ENCODE measurements at places on chromosomes 4 and X.

DNA sequence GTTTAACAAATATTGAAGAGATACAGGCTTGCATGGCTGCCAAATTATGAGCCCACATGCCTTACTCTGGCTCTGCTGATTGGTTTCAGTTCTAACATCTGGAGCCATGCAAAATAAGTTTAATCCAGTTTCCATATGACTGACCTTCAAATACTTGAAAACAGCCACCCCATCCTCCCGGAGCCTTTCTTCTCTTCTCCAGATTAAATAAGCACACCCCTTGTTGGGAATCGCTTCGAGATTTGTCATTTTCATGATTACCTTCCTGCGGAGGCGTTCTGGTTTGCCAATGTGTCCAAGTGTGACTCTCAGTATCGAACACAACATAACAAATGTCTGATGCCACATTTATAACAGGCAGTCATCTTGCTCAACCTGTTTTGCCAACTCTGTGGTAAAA is 101.6 kb upstream of the JADE1 start:
- DNase-seq, result no peak

GRCh38 chrX:56503941-56504673 is 59.3 kb upstream of the UBQLN2 start:
- DNase-seq, result no peak

- no peak for DNase-seq
These were observed 4.7 kb downstream of the CPLX1 start for GRCh38 chr4:821181-821591.

DNA sequence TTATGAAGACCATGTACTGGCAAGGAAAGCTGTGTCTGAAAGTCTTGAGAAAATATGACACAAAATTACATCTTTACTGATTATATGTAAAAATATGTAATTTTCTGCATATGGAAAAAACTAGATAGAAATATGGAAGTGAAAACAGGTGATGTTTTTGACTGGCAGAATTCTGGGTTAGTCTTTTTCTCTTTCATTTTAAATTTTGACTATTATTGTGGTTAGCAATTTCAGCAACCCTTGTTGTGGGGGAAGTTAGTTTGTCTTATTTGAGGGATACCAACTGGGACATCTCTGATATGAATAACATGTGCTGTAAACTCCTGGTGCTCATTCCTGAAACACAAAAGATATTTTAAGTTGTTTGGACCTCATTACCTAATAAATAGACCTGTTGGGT is 49.9 kb upstream of the CPEB2 start:
- DNase-seq, result no peak

DNA sequence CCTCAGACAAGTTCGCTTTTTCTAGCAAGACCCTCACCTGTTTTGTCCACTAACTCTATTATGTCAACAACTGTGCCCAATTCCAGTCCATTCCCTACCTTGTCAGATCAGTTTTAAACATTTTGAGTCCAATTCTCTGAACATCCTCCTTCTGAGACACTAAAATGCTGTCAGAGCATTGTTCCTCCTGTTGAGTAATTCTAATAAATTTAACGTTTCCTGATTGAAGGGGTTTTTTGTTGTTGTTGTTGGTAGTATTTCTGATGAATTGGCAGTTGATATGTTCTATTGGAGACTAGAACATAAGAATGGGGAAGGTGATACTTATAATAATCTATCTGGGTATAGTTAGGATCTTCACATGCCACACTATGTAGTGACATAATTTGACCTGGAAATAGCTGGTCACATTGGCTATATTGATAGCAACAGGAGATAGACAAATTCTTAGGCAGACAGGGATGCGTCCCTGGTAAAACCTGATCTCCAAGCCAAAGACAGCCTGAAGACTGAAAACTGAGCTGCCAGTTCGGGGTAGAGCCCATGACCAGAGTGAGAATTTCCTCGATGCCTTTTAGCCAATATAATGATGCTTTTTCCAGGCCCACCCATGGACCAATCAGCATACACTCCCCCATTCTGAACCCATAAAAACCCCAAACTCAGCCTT is 12.4 kb upstream of the CXCL2 start:
- DNase-seq, result no peak

- DNase-seq, result no peak
These were observed 147.5 kb upstream of the TTC29 start for GRCh38 chr4:147093206-147093605.

- DNase-seq, result no peak
These were observed 89.9 kb downstream of the SPCS3 start for GRCh38 chr4:176409627-176410026.

- DNase-seq, result no peak
These were observed 164.2 kb upstream of the GPR101 start for GRCh38 chrX:137198040-137198439.

- DNase-seq, result no peak
These were observed 10.0 kb upstream of the ADD1 start for GRCh38 chr4:2833671-2834000.

DNA sequence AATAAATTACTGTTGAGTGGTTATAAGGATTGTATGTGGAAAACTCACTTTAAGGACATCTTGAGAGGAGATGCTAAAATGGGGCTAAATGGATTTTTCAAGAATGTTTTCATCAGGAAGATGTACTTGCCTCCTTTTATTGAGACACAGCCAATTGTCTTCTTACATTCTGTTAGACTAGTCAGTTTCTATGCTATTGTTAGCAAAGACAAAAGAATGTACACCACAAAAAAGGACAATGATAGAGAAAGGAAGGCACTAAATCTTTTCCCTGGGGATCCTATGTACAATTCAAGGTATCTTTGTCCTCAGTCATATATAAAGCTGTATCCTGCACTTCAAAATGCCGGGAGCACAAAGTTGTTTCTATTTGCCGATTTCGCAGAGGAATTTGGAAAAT is 42.6 kb downstream of the TMA16 start:
- DNase-seq, result no peak

DNA sequence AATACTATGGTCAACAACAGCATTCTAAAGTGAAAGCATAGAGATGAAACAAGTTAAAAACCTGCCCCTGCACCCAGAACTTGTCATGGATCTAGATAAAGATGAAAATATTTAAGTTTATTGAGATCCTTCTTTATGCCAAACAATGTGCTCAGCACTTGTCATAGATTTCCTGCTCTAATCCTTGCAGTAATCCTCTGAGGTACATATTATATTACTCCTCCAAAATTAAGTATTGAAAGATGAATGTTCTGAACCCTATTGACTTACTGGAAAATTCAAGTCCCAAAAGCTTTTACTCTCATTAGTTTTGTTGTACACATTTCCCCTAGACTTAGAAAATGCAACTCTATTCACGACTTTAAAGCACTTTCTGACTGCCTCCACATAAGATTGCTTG is 35.6 kb downstream of the CAMK2D start:
- no peak for DNase-seq
